H7 (cell line): ENCODE measurements at places on chromosomes 11 and 22.

DNA sequence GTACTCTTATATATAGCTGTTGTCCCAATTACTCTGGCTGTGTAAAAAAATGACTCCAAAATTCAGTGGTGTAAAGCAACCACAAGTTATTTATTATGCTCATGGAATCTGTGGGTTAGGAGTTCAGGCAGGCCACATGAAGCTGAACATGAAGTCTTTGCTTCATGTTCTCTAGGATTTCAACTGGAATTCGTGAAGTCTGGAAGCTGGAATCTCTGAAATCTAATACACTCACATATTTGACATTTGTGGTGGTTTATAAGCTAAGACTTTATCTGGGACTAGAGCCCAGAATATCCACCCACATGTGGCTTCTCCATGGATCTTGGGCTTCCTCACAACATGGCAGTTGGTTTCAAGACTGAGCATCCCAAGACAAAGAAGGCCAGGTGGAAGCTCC is 430.6 kb downstream of the MIAT start:
- DNase-seq, result no peak

- DNase-seq, result no peak
These were observed 3.2 kb downstream of the TPST2 start for GRCh38 chr22:26586556-26587325.

DNA sequence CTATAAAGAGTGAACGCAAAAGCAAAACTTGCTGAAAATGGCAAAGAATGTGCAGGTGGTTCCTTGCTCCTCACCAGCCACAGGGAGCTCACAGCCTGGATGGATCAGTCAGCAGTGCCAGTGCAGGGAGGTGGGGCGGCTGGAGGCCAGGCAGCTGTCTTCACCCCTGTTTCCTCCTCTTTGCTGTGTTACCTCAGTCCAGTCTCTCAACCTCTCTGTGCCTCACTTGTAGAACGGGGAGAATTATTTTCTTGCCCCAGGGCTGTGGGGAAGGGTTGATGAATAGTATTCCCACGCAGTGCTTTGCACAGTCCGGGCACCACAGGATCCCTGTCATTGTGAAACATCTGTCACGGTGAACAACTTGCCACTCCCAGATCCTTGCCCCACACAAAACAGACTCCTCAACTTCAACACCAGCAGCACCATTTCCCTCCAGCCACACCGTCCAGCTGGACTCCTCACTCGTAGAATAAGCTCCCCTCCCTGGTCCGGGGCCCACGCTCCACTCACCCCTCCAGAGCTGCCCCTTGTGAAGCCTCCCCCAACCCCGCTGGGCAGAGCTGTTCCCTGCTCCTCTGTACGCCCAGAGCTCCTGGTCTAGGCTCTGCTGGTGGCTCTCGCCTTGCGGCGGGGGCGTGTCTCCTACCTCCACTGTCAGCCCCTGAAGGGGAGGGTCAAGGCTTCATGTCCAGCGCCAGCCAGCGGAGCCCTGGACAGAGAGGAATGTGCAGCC is 27.7 kb downstream of the MPPED1 start:
- peak; percentile 39 for DNase-seq

DNA sequence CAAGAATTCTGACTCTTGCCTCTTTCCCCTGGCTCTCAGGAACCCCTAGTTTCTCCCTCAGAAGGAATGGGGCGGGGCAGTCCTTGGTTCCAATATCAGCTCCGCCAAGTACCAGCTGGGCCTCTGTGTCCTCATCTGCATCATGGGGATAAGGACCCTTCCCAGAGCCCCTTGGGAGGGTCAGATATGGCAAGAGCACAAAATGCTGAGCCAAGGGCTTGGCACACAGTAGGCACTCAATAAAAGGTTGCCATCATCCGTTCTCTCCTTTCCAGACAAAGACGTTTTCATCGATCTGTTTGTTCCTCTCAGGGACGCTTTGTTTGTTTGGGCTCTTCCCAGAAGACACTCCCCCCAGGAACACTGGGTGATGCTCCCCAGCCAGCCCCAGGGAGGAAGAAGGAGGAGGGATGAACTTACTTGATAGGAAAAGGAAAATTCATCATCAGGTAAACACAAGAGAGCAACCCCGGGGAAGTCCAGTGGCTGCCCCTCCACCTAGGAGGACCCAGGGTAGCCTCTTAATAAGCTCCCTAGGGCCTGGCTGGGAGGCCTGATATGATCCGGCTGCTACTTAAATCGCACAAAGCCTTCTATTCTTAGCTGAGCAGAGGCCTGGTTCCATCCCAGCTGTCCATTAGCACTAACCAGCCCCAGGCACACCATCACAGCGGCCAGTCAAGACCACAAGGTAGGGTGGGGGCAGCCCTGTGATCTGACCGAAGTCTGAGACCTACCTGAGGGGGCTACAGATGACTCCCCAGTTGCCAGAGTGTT is 19.6 kb downstream of the GDPD5 start:
- DNase-seq, result no peak

DNA sequence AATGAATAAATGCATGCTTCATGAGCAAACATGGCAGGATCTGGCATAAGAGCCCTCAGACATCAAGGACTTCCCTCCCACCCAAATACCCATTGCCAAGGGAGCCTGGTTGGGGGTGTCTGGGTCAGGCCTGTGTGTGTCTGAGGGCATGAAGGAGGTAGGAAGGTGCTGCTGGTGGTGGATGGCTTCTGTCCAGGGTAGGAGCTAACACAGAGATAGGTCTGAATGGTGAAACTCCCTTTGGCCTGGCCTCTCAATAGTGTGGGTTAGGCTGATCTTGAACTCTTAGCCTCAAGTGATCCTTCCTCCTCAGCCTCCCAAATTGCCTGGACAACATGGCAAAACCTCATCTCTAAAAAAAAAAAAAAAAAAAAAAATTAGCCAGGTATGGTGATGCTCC is 2.8 kb downstream of the AMPD3 start:
- no peak for DNase-seq

GRCh38 chr22:37998543-37998942 is 14.2 kb upstream of the SOX10 start:
- DNase-seq, result peak; percentile 40

DNA sequence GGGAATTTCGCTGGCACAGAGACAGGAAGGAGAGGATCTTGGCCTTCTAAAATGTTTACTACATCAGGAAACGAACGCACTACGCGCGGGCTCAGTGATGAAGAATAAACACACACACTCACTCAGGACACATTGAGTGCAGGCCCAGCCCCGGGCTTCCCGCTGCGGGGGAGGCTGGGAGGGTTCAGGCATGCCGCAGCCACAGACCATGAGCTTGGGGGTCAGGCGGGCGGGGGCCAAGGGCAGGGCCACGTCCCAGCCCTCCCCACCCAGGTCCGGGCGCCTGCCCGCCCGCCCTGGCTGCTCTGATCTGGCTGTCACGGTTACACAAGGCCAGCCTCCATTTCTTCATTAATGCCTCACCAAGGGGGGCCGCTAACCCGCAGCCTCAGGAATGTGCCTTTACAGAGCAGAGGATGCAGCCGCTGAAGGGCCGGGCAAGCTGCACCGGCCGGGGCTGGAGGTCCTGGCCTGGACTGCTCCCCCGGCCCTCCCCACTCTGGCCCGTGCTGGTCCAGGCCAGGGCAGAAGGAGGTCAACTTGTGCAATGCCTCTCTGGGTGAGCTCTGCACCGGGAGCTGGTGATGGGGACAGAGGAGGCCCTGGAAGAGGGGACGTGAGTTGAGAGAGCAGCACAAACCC is 41.7 kb downstream of the IGF2 start:
- DNase-seq, result peak; percentile 94

DNA sequence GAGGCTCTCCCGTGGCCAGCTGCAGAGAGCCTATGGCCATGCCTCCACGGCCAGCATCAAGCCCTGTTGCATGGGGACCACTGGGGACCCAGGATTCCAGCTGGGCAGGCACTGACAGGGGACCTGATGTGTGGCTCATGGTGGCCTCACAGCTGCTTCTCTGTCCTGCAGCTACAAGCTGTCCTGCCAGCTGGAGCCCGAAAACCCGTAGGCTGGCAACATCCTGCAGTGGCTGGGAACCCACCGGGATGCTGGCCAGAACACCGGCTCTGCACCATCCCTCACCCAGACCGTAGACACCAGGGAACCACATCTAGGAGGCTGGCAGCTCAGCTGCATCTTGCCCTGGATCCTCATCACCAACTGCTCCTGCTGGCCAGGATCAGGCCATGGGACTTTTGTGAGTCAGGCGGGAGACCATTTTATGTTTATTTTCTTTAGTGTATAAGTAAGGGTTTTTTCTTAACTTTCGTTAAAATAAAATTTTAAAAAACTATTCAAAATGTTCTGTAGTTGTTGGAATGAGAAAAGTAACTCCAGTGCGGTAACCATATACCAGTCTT is 7.9 kb downstream of the RGL4 start:
- DNase-seq, result no peak

- peak; percentile 100 for DNase-seq
These were observed at the start of gene SBF1 for GRCh38 chr22:50474710-50475651. Gene SBF1, minus strand, starts transcription at chr22:50475035. Its CDS starts 195 bp downstream, at chr22:50474840.

- peak; percentile 93 for DNase-seq
These were observed 26.9 kb downstream of the POLR3H start for GRCh38 chr22:41517172-41518047.

DNA sequence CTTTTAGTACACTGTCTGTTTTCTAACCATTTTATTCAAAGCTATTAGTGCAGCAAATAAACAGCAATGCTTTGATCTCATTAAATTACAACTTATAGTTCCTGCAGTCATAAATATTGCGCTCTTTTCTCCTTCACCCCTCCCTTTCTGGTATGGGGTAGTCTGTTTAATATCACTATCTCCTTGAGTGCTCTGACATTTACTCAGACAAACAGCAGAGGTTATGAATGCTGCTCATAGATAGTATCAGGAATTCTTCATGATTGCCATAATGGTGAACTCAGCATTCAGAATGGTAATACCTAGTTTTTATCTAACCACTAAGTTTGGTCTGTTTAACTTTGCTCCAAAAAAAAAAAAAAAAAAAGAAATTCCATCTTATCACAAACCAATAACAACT is 87.4 kb downstream of the EIF3M start:
- DNase-seq, result no peak

GRCh38 chr11:74370123-74370522 is 28.1 kb downstream of the PGM2L1 start:
- DNase-seq, result no peak

DNA sequence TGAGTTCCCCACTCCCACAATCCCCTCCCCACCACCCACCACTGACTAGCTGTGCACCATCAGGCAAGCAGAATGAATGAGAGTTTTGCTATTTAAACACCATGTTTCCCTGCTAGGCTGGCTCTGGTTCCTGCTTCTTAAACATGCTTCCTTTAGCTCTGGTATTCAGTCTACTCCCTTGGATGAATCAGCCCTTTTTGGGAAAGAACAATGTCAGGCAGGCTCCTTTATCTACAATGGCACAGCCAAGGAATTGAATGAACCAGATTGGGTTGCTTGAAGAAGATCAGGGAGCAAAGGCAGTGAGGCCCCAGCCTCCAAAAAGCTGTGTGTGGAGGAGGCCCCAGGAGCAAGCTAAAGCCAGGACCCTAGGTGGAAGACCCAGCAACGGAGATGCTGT is 92.9 kb upstream of the ISX start:
- DNase-seq, result no peak

DNA sequence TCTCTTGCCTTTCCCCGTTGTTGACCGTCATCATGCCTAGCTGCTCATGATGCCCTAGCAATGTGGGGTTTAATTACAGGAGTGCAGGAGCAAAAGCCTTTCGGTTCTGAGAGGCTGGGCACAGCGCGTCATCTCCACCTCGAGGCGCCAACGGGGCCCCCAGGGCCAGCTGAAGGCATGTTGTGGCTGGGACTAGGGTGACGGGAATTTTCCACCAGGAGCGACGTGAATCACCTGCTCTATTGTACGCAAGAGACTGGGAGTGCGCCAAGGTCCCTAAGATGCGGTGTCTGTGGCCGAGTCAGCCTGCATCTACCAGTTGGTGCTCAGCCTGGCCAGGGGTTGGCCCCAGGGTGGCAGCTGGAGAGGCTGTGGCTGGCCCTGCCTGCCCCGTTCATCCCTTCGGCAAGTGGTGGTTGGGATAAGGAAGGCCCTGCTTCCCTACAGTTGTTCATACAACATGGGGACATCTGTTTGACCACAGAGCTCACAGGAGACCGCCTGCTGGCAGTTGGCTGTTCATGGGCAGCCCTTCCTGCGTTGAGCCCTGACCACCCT is 1175.6 kb downstream of the BRD1 start:
- DNase-seq, result no peak

DNA sequence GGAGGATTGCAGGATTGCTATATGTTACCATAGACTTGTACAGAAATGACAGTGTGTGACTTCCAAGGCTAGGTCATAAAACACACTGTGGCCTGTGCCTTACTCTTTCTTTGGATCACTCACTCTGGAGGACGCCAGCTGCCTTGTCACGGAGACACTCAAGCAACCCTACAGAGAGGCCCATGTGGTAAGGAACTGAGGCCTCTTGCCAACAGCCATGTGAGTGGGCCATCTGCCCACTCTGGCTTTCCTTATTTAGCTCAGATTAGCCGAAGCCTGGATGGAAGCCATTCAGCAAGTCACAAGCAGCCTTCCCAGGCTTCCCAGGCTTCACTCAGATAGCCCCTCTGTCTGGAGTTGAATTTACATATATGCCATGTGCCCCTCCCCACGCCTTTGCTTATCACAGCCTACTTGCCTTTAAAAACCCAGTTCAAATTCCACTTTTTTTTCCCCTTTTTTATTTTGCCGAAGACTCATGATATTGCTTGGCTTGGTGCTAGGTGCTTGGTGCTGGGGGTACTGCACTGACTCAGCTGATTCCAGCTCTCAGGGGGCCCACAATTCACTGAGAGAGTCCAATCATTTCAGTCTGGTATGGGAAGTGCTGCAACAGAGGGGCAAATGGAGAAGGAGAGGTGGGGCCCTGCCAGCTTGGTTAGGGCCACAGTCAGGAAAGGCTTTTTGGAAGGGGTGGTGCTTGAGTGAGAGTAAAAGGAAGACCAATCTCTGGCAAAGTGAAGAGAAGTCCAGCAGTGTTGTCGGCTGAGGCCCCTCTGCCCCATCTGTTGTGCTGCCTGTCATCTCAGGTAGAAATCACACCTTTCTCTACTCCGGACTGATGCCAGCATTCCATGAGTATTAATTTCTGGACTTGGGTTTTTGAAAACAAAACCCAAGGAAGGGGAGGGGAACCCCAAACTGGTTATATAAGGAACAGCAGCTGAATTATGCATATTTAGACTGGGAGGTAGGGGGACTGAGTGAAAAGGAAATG is 14.5 kb upstream of the P4HA3 start:
- DNase-seq, result no peak

- no peak for DNase-seq
These were observed 133.8 kb upstream of the TRPC6 start for GRCh38 chr11:101717619-101718018.

DNA sequence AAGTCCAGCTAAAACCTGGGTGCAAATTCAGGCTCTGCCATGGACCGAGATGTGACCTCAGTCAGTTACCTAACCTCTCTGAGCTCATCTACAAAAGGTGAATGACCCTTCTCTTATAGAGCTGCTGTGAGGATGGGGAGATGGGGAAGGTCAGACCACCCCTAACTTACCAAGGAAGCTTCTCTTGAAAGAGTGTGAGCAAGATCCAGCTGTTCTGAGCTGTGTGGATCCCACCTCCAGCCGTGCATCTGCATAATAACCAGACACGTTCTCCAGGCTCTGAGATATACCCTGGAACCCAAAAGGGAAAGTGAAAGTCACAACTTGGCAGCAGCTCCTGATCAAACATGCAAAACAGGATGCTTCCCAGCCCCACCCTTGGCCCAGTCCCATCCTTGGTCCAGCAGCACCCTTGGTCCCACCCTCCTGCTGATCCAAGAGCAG is at the start of gene APOL3:
Gene APOL3 (minus strand): TSS at position 257 of the 444 bp plus-strand sequence. CDS start 11,700 bp downstream, outside the sequence.
- DNase-seq, result no peak
